NCI-H2081 treated with DMSO at 0.1 percent for 48 hours (cell line): ENCODE measurements at places on chromosomes 12 and 14.

DNA sequence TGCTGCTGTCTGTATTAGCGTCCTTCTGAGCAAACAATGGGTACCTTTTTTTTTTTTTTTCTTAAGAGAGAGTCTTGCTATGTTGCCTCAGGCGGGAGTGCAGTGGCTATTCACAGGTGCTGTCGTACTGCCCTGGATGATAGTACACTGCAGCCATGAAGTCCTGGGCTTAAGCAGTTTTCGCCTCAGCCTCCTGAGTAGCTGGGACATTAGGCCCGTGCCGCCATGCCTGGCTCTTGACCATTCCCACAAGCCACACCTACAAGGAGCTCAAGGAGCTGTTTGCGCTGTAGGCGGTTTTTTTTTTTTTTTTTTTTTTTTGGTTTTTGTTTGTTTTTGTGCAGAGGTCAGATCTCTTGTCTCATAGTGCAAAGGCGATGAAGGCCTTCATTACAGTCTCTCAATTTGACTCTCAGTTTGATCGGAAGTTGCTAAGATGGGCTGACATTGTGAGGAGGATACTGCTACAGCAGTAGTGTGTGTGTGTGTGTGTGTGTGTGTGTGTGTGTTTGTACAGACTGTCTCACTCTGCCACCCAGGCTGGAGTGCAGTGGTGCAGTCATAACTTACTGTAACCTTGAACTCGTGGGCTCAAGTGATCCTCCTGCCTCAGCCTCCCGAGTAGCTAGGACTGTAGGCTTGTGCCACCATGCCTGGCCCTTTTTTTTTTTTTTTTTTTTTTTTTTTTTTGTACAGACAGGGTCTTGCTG lies 34.2 kb downstream of the TRAF3 start:
- DNase-seq, result no peak

DNA sequence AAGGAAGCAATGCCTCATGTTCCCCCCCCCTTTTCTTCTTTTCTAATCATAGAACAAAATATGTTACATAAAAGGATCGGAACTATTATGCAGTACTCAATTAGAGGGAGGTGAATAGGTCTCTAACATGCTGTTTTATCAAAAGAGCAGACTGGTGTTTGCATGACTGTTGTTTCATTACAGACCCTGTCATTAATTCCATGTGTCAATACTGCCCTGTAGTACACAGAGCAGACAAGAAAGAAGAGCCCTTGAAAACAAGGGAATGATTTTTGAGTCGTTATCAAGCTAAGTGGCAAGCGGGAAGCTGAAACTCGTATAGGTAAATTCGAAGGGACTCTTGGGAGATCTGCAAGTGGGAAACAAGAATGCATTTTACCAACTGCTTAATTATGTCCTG lies 76.9 kb upstream of the TMEM263 start:
- DNase-seq, result no peak

GRCh38 chr12:112010415-112011344 lies 2.3 kb downstream of the TMEM116 start:
- DNase-seq, result no peak

DNA sequence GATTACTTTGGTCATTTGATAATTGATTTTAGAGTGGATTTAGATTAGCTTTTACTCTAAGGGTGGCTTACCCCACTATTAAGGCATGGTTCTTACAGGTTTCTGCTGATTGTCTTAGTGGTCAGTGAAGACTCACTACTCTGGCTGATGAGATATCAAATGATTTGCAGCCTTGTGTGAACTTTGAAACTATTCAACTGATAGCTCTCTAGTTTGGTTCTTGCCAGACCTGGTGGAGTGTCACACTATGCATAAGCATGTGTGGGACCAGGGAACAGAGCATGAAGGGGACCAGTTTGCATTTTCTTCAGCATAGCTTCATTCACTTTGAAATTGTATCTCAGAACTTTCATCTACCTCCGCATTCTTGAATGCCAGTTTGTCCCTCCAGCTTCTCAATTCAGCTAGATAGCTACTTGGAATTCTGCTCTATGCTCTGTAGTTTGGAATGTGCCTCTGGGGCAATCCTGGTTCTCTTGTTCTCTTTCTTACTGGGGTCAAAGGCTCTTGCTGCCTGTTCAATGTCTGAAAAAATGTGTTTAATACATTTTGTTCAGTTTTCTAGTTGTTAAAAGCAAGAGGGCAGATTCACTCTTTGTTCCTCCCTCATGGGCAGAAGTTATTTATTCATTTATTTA lies 12.7 kb downstream of the SCYL2 start:
- no peak for DNase-seq

- no peak for DNase-seq
Measured at GRCh38 chr12:130121226-130122000, 40.9 kb upstream of the FZD10 start.
